Hippocampal formation (tissue), 2 donors: ENCODE measurements at places on chromosomes 3 and 15.
A peak's percentile ranks its signal among the peaks of the same experiment; 100 is the strongest.

DNA sequence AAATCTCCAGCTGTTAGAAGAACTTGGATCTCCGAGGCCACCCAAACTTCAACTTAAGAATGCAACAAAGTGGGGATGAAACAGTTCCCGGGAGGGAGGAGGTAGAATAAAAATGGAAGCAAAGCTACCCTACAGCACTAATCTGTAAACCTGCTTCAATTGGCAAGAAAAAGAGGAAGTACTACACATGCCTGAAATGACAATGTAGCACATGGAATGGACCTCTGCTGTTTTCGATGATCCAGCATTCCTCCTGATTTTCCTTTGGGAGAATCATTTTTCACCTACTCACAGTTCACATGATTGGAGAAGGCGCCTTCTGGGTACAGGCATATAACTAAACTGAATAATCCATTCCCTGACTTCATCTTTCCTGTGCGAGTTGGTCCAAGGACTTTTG, 1081.5 kb downstream of the FHIT start:
- DNase-seq, result no peak

DNA sequence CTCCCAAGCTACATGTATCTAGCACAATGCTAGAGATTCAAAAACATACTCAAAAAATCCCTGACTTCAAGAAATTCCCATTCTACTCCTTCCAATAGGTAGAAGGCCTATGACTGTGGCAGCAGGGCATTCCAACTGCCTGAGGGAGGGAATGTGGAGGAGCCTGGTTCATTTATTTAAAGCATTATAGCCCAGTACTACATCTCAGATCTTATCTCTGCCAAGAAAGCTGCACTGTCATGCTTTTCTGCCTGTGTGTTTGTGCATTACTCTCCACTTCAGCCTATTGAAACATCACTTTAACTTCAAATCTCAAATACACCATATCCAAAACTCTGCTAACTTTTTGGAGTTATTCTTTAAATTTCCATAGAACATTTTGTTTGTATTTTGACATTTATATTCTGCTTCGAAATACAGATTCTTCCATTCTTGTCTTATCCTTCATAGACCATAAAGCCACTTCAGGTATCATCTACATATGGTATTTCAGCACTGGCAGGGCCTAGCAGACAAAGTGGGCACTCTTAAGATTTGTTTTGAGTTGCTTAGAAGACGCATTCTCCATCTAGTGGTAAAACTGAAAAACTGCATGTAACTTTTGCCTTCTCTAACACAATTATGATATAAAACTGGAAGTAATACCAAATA, 59.1 kb upstream of the NEDD4 start:
- no peak for DNase-seq

DNA sequence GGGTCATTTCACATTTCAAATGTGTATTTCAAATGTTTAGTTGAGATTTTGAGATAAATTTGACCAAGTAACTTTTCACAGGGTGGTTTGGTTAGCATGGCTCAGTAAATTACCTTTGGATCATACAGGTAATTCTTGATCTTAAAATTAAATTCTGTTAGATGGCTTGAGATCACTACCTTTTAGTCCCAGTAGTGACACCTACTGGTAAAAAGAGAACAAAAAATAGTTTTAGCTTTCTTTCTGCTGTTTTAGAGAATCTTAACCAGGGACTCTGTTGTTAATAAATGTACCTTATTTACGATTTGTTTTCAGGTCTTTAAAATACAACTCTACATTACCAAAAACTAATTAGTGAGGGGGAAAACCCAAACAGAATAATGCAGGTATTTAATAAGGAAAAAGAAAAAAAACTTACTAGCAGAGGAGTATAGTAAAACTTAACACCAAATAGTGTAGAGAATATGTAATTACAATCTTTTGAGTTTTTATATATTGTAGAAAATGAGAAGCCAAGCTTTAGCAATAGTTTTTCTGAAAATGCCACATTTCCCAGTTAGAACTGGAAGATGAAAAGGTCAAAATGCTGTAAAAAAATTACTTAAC, 620.3 kb upstream of the AGTR1 start:
- DNase-seq, result no peak

DNA sequence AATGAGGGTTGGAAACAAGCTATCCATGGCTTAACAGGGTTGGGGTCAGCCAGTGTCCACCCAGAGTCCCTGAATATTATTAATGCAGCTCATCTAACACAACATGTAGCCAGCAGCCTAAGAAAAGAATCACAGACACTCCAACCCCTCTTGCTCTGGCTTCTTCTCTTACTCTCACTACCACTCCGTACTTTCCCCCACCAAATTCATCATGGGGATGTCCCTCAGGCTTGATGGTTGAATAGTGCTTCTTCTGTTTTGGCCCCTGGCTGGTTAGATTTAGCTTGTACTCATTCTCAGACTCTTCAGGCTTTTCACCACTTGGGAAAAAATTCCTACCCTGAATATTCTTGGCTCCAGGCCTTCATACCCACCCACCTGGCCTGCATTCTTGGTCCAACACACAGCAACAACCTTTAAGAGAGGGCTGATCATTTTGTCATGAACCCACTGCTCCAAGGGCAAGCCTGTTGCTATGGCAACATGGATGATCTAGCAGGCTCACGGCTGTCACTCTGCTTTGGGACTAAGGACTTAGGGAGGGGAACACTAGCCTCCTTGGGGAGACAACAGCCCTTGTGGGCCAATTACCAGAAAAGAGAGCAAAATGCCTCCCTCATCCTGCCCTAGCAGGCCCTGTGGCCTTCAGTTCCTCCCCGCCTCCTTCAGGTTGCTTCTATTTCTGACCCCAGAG, 9.4 kb upstream of the MED12L start:
- no peak for DNase-seq

GRCh38 chr3:184239221-184239620, 9.5 kb downstream of the ALG3 start:
- DNase-seq, result no peak

- no peak for DNase-seq
Observed at GRCh38 chr15:68436680-68437079, 4.7 kb upstream of the ITGA11 start.

GRCh38 chr3:46566040-46566641, at the start of gene LRRC2:
Gene LRRC2, minus strand, starts transcription at chr3:46566302. Its CDS starts 14,711 bp downstream, at chr3:46551591.
- DNase-seq, result no peak

DNA sequence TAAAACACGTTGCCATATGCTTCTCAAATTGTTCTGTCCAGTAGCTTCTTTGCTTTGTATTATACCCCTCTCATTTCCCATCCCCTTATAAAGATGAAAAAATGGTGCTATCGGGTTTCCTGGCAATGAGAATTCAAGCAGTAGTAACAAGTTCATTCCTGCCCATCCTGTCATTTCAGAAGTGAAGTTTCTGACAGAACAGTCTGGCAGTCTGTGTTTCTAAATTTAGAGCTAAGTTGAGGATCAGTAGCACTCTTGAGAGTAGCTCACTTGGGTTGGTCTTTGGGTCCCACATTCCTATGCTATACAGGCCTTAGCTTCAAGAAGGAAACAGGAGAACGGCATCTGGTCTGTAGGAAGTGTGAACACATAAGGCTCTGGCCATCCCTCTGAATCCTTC, 134.6 kb downstream of the GHSR start:
- DNase-seq, result peak; percentile 33

GRCh38 chr3:125061170-125061569, 5.4 kb upstream of the HEG1 start:
- DNase-seq, result no peak

DNA sequence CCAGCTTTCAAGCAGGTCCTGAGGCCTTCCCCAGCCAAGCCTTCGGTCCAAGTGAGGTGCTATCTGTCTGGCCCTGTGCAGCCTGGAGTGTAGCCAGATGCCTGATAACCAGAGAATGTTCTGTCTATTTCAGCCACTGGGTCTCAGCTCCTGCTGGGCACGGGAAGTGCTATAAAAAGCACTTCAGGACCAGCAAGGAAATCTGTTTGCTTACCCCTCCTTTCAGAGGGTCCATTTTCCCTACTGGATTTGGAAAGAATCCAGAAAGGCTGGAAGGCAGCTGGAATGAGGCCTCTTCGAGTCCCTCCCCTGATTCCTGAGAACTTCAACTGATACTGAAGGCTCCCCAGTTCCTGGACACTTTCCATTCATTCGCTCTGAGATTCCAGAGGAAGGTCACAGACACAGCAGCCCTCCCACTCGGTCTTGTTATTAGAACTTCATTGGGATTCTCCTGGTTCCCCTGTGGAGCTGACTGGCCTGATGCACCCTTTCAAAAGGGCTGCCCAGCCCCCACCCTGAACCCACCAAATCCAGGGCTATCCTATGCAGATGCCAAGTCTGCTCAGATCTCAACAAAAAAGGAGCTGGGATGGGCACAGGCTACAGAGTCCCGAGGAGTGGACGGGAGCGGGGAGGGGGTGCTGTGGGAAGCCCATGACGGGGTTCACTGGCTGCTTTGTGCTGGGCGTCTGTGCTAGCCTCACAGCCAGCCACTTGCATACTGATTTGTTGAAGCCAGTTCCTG, 70.4 kb downstream of the UMPS start:
- no peak for DNase-seq

GRCh38 chr15:42011074-42011473, 9.8 kb downstream of the PLA2G4E start:
- DNase-seq, result no peak

GRCh38 chr3:147760085-147760484, 350.9 kb downstream of the ZIC1 start:
- DNase-seq, result no peak

GRCh38 chr3:125017406-125017805, 38.4 kb downstream of the HEG1 start:
- no peak for DNase-seq

DNA sequence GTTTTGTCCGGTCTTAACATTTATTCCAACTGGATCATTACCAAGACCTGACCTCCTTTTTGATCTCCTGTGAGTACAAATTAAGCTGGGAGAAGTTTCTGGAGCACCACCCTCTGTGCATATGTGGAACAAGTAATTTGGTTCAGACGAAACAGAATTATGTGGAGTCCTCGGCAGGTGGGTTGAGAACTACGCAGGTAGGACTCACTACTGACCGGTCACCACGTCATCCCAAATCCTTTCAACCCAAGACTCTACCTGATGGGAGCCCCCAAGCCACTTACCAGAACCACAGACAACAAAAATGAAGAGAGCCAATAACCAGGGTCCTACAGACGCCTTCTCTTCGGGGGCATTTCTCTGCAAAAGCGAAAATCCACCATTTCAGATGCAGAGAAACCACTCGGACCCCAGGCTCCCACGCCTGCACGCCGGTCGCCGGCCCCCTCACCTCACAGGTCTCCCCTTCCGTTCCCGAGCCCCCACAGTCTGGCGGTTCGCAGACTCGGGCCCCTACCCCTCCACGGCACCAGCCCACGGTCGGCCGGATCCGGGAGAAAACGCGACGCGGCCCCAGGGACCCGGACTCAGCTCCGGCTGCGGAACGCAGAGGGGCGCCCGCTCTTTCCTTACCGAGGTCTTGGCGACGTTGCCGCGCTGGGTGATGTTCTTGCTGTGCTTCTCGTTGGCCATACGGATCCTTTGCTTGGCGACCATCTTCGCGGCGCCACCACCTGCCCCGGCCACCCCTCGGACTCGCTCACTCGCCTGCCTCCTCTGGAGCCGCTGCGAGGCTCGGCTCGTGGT, 674 bp downstream of the SERP1 start:
- DNase-seq, result peak; percentile 26
